ENCODE measurements at places on chromosomes 1 and 21. TPM values are rescaled to one million over a fixed set of nuclear protein-coding genes. Genes with fewer than 3 reads are reported as not detected.

ADGRB2 gene
- 0.42 TPM for polyA plus RNA-seq

OR2T2 gene
- not detected for polyA plus RNA-seq

SCAF4 gene
- polyA plus RNA-seq = 15.8 TPM

AQP10 gene
- not detected for polyA plus RNA-seq

CDC14A gene
- polyA plus RNA-seq = 34.9 TPM

CYYR1 gene
- not detected for polyA plus RNA-seq

GNG4 gene
- not detected for polyA plus RNA-seq

RYR2 gene
- not detected for polyA plus RNA-seq

C8B gene
- not detected for polyA plus RNA-seq

E2F2 gene
- polyA plus RNA-seq = 2.3 TPM

LELP1 gene
- polyA plus RNA-seq = not detected

CHODL gene
- polyA plus RNA-seq = not detected

HMGCS2 gene
- not detected for polyA plus RNA-seq

KCNE2 gene
- 0.44 TPM for polyA plus RNA-seq

ERG gene
- polyA plus RNA-seq = not detected

HRNR gene
- polyA plus RNA-seq = not detected

XKR8 gene
- 10.3 TPM for polyA plus RNA-seq

CCDC185 gene
- not detected for polyA plus RNA-seq

ILDR2 gene
- not detected for polyA plus RNA-seq

RNF186 gene
- not detected for polyA plus RNA-seq

RNU1-4 gene
- polyA plus RNA-seq = not detected
